Stimulated activated CD4-positive, alpha-beta T cell treated with anti-CD3 and anti-CD28 coated beads, TNF-alpha, amount 100 ng/mL, for 48 hours (primary cell): ENCODE measurements at places on chromosomes 4 and X.

DNA sequence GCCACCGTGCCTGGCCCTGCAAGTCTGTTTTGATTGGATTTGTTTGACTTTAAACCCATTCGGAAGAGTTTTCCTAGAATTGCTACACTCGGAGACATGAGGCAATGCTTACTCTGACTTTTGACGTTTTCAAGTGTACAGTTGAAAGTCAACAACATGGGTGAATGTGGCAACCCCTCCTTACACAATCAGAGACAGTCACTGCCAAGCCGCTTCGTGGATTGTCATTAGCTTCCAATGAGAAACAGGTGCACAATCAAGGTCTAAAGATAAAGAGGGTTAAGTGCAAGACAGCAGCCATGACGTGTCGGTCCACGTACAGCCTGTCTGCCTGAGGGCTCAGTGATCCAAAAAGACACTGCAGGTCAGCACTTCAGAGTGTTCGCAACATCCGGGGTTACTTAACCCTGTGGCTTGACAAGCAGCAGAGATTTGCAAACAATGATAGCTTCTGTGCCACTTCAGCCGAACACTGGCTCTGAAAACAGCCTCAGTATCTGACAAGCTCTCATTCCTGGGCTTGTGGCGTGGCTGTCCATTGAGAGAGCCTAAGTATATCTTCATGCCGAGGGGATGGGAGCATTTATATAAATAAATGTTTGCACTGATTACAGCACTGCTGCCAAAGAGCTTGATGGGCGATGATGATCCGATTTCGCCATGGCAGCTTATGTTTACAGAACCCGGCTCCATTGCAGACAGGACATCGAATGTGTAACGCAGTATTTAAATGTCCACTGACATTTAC is 180.0 kb downstream of the DHRSX start:
- no peak for DNase-seq

DNA sequence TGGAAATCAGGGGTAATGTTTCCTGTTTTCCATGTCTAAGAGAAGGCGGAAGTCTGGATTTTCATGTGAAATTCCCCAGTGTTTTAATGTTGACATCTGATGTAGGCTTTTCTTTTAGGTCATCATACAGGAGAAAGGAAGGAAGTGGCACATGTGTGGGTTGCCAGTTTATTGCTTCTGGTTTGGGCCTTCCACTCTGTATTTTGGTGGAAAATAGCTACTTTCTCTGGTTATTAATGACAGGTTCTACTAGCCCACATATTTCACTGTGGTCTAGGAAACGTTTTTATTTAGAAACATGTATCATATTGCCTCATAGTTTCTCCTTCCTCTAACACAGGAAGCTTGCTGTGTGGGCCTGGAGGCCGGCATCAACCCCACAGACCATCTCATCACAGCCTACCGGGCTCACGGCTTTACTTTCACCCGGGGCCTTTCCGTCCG is 7.2 kb downstream of the PDHA1 start:
- no peak for DNase-seq

DNA sequence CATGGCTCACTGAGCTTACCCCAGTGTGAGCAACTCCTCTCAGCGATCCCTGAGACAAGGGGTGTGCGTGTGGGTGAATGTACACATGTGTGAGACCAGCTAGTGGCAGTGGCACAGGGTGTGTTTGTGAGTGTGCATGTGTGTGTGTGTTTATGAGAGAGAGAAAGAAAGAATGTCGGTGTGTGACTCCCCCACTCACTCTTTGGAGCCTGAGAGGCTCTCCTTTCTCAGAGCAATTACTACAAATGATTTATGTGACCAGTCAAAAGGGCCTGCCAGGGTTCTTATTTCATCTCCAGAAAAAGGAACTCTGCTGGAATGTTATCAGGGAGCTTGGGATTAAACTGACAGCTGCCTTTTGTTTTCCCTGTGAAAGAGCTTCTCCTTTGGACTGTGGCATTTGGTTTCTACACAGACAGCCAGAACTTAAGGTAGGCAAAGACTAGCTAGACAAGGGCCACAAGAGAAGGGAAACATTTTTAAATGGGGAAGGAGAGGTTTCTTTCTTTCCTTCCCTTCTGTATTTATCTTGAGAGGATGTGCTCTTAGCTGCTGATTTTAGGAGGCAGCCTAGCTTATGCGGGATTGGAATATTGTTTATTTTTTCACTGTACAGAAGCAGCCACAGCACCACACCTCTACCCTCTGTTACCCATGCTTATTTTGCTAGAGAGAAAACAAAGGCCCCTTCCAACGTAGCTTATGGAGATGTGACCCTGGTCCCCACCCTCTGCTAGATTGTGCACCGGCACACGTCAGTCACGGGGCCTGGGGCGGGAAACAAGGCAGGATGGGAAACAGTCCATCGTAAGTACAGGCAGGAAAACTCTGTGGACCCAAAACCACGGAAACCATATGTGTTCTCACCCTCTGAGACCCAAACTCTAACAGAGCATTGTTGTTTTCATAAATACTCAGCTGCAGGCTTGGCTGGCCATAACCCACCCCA is 143.5 kb downstream of the MGST2 start:
- no peak for DNase-seq

DNA sequence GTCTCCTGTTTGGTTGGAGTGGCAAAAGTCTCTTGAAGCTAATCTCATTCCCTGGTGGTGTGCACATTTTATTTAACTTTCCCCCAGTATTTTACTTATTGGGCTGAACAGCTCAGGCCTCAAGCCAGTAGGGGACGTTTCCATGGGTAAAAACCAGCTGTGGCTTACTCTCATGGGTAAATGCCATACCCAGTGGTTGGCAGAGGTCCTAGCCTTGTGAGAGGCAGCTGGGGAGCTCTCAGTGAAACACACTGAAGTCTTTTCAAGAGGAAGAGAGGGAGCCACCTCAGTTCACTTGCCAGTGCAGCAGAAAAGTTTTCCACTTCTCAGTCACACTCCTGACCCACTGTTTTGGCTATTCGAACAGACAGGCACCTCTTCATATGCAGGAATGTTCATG is 1964.2 kb downstream of the ARAP2 start:
- no peak for DNase-seq

DNA sequence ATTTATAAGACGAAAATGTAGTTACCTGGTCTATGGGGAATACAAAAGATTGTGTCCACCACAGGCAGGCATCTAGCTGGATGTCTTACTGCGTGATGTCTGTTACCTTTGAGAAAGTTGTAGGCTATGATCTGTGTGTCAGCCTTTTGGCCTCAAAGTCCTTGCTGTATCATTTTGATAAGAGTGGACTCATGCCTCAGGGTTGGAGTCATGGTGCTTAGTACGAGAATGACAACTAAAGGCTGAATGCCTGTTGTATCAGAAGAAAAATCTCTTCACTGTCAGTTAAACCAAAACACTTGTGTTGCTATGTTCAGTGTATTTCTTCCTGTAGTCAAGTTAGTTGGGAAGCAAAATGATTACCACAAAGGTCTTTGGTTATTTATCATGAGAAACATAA is 226.2 kb downstream of the ARHGAP10 start:
- DNase-seq, result no peak

- DNase-seq, result no peak
Measured at GRCh38 chrX:141405853-141406492, 163.7 kb upstream of the SPANXC start.

GRCh38 chr4:19540859-19541540 is 710.7 kb upstream of the SLIT2 start:
- DNase-seq, result no peak

- no peak for DNase-seq
Measured at GRCh38 chr4:78560296-78560963, 8.9 kb downstream of the ANXA3 start.

DNA sequence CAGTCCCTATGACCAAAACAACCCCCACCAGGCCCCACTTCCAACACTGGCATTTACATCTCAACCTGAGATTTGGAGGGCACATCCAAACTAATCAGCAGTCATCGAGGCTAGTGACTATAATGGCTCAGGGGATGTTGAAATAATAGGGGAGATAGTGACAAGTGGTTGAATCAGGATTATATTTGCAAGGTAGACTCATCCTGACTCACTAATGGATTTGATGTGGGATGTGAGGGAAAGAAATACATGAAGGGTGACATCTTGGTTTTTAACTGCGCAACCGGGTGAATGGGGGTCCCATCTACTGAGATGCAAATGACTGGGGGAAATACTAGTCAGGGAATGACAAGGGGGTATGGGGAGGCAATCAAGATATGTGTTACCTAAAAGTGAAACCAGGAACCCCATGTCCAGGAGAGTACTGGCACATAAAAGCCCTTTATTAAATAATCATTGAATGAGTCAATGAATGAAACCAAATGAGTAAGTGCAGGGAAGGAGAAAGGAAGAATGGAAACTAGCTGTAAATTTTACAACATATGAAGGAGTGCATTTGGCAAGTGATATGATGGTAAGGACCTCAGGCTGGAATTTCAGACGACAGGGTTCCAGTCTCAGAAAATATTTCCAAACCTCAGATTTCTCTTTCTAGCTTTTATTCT is 78.3 kb downstream of the PARM1 start:
- no peak for DNase-seq

DNA sequence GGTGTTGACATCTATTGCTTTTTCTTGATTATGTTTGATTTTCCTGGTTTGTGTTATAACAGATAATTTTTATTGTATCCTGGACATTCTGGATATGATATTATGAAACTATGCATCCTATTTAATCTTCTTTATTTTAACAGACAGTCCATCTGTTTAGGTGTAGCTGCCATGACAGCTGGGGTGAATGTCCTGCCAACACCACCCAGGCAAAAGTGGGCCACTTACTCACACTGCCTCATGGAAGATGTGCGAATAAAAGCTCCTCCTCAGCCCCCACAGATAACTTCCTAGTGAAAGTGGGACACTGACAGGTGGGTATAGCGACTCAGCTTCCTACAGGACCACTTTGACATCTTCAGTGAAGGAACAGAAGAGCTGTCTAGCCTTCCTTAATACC is 18.4 kb upstream of the CNKSR2 start:
- DNase-seq, result no peak

GRCh38 chr4:69836287-69836686 is 23.7 kb downstream of the SULT1E1 start:
- no peak for DNase-seq

DNA sequence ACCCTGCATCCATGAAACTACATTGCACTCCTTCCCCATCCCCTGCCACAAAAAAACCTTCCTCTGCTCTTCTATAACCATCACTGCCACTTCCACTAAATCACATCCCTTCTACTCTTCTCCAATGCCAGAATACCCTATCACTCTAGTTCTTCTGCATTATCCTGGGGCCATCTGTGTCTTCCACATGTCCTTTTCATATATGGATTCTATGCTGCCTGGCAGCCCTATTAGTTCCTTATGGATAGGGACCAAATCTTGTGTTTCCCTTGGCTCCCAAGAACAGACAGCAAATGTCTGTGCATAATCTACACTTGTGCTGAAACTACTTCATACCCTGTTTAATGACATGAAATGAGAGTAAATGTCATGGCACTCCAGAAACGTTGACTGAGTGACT is 68.0 kb downstream of the LHFPL1 start:
- no peak for DNase-seq

DNA sequence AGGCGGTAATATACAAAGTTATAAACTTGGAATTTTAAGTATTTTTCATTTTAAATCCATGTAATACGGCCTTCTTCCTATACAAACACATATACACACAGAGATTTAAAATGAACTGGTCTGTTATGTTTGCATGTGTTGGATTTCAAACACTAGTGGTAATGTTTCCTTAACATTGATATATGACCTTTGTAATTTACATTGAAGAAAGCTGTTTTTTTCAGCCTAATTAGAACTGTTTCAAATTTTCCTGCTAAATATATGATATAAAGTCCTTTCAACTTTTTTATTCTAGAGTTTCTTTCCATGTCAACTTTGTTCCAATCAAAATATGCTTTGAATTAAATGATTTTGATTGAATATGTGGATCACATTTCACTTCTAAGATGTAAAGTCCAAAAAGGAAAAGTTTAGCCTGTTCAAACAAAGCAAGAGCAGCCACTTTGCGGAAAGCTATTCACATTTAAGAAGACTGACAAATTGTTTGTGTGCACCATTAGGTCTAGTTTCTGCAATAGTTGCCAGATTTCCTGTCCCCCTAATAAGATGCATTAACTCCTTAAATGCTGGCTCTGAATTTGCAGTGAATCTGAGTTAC is 226.0 kb upstream of the MAB21L2 start:
- DNase-seq, result no peak

GRCh38 chr4:185955826-185956543 is 113.0 kb upstream of the TLR3 start:
- no peak for DNase-seq

GRCh38 chr4:83779103-83780052 is 243.5 kb downstream of the GPAT3 start:
- DNase-seq, result no peak

DNA sequence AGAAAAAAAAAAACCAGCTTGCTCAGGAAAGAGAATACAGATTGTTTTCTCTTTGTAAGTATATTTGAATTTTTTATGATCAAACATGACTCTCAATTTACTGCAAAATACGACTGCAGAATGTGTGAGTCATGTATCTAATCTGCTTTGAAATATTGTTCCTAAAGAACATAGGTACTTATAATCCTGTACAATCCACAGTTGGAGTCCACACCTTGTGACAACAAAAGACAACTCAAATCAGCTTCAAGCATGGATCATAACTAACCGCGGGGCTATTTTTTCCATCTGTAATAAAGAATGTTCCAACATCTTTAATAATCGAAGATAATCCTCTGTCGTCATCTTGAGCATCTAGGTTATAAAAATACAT is 77.8 kb upstream of the STIM2 start:
- DNase-seq, result no peak

GRCh38 chr4:55503169-55503568 is 43.5 kb downstream of the CLOCK start:
- DNase-seq, result no peak

- no peak for DNase-seq
Measured at GRCh38 chr4:184932343-184932742, 85.9 kb upstream of the HELT start.

DNA sequence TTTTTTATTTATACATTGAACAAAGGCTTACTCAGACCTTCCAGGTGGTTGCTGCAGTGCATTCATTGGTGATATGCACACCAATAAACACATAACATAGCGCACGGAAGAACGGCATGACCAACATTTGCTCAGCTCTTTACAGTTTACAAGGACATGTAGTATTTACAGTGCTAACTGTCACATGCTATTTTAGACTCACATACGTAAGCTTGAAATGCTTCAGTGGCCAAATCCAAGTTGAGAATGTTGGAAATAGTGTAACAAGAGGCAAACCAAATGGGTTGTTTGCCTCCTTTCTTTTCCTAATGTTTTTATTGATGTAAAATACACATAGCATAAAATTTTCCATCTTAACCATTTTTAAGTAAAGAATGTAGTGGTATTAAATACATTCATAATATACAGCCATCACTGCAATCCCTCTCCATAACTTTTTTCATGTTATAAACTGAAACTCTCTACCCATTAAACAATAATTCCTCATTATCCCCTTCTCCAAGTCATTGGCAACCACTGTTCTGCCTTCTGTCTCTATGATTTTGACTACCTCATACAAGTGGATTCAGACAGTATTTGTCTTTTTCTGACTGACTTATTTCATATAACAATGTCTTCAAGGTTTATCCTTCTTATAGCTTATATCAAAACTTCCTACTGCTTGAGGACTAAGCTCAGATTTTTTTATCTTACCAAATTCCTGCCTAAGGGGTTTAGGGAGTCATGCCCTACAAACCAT is 1722.9 kb upstream of the AGA start:
- no peak for DNase-seq
